Spleen (tissue), 13 donors: ENCODE measurements at places on chromosomes 5 and 9. TPM values are rescaled to one million over a fixed set of nuclear protein-coding genes. Genes with fewer than 3 reads are reported as not detected.

The PCDHB9 gene
- total RNA-seq = 0.40 TPM

The FUT7 gene
- 5.5 TPM for total RNA-seq

The ITGA1 gene
- 505 TPM for total RNA-seq

The PCDHGA5 gene
- total RNA-seq = 1.4 TPM

- no peak for DNase-seq
These were observed 34.2 kb downstream of the MTAP start for GRCh38 chr9:21836437-21837161.

DNA sequence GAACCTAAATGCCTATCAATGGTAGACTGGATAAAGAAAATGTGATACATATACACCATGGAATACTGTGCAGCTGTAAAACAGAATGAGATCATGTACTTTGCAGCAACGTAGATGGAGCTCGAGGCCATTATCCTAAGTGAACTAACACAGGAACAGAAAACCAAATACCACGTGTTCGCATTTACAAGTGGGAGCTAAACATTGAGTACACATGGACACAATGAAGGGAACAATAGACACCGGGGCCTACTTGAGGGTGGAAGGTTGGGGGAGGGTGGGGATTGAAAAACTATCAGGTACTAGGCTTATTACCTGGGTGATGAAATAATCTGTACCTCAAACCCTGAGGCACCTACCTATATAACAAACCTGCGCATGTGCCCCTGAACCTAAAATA is 22.4 kb upstream of the DEPDC1B start:
- no peak for DNase-seq

- no peak for DNase-seq
These were observed 69.9 kb downstream of the DAPK1 start for GRCh38 chr9:87567571-87567970.

GRCh38 chr5:109273594-109273993 is 136.2 kb downstream of the PJA2 start:
- DNase-seq = no peak

- DNase-seq = no peak
These were observed 19.9 kb downstream of the CDC26 start for GRCh38 chr9:113255438-113255837.

- no peak for DNase-seq
These were observed 4.6 kb downstream of the ENHO start for GRCh38 chr9:34518110-34518616.

GRCh38 chr9:117029341-117029740 is 342.2 kb downstream of the TRIM32 start:
- no peak for DNase-seq

- no peak for DNase-seq
These were observed 488.3 kb downstream of the KDM4C start for GRCh38 chr9:7245976-7246580.

GRCh38 chr5:19564036-19564435 is 424.0 kb downstream of the CDH18 start:
- DNase-seq = no peak

GRCh38 chr5:88948746-88949600 is 66.0 kb upstream of the MEF2C start:
- DNase-seq = no peak

GRCh38 chr9:125966466-125966865 is 219.3 kb downstream of the PBX3 start:
- no peak for DNase-seq

DNA sequence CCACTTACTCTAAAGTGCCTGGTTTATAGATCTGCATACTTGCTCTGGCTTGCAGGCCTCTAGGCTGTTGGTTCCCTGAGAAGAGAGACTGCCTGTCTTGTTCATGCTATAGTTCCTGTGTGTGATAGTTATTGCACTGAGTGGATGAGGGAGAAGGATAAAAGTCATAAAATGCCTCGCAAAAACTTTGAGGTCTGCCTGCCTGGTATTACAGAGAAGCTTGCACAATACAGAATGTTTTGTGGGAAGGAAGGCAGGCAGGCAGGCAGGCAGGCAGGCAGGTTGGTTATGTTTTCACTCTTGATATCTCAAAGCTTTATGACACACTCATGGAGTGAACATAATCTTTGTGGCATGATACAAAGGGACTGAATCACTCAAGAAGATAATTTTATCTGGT is 287.1 kb downstream of the SLIT3 start:
- DNase-seq = no peak
